ENCODE measurements at places on chromosomes 7 and 10.

GRCh38 chr7:125695626-125696025 is 766.0 kb upstream of the POT1 start:
- peak; percentile 39 for DNase-seq

- no peak for DNase-seq
Measured at GRCh38 chr7:135414850-135415439, 95.0 kb downstream of the CNOT4 start.

GRCh38 chr7:30430276-30430675 is 48.3 kb downstream of the NOD1 start:
- peak; percentile 56 for DNase-seq

DNA sequence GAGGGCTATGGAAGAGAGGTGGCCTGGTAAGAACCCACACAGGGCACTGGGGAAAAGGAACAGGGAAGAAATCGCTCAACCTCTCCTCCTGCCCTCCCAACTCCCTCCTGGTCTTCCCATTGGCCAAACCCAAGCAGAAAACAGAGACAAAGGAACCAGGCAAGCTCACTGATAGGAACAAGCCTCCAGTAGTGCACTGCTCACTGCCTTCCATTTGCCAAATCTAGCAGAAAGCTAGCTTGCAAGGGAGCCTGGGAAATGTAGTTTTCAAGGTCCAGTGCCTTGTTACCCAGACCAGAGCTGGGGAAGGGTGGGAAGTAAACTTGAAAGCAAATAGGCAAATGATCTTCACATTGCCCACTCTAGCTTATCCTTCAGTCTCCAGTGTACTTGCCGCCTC is 556.1 kb upstream of the AUTS2 start:
- no peak for DNase-seq

GRCh38 chr10:102948176-102948575 is 30.1 kb downstream of the CNNM2 start:
- no peak for DNase-seq

- no peak for DNase-seq
Measured at GRCh38 chr10:131570716-131571307, 259.3 kb upstream of the TCERG1L start.

DNA sequence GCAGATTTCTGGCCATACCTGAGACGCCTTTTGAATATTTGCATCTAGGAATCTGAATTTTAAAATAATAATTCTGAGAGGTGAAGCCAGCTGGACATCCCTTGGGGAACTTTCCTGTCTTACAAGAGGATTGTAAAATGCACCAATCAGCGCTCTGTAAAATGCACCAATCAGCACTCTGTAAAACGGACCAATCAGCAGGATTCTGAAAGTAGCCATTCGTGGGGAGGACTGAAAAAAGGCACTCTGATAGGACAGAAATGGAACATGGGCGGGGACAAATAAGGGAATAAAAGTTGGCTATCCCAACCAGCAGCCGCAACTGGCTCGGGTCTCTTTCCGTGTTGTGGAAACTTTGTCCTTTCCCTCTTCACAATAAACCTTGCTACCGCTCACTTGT is 9.9 kb downstream of the PPIF start:
- no peak for DNase-seq

DNA sequence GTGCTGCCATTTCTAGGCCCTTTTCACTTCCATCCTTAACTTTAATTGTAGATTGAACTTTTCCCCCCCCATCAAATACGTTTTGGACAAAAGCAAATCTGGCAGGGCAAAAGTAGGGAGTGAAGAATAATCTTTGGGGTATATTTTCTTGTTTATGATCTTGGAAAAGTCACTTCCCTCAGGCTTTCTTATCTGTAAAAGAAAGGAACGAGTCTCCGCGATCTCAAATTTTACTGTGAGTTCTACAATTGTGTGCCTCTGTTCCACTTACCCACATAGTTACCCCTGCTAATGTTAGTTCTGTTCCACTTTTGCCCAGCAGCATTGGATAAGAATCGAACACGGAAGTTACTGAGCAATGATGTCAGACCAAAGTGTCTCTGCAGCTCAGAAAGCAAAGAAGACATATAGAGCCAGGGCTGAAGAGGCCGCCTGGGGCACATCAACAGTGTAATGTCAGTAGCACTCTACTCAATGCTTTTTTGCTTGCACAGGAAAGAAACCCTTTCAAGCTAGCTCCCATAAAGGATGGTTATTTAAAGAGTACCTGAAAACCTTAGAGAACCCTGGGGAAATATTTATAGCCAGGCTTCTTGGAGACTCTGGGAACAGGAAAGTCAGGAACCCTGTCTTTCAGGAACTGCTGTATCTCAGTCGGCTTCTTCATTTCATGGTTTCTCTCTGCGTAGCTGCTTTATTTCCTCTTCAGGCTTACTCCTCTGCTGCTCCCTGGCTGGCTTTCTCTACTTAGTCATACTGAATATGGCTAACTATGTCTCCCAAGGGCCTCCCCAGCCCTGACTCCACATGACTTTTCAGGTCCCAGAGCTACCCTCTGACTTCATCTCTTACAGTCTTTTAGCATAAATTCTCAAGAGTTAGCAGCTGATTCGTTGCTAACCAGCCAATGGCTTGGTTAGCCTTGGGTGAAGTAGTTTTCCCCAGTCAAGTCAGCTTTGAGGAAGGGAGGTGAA is 123.7 kb upstream of the FAM3C start:
- peak; percentile 6 for DNase-seq

GRCh38 chr7:38002689-38003088 is 82.2 kb downstream of the EPDR1 start:
- DNase-seq = no peak

DNA sequence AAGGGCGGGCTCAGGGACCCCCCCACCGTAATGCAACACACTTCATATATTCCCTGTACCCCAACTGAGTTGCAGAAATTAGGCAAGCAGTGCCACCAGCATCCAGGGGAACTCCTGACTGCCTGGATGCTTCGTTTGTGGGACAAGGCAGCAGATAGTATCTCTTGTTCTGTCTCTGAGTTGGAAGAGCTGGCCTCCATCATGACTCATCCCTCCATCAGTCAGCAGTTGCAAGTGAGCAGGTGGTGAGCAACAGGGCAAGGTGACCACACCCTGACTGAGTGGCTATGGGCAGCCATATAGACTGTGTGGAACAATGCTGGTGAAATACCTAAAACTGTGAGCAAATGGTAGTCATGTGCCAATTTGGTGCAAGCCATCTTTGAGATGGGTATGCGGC is 22.8 kb upstream of the ADAMTS14 start:
- no peak for DNase-seq

- no peak for DNase-seq
Measured at GRCh38 chr10:58556516-58557165, 44.0 kb downstream of the BICC1 start.

- DNase-seq = no peak
Measured at GRCh38 chr10:80421707-80422536, 13.6 kb downstream of the PRXL2A start.

GRCh38 chr10:21593986-21594385 is 60.0 kb downstream of the MLLT10 start:
- DNase-seq = no peak

GRCh38 chr7:134891696-134892678 is 94.3 kb upstream of the AGBL3 start:
- DNase-seq = no peak

- no peak for DNase-seq
Measured at GRCh38 chr10:112886463-112886862, 63.6 kb upstream of the TCF7L2 start.

GRCh38 chr7:27173511-27173955 is 587 bp downstream of the HOXA10 start:
- DNase-seq = no peak

- DNase-seq = no peak
Measured at GRCh38 chr7:42236266-42236975, 588 bp downstream of the GLI3 start.

- no peak for DNase-seq
Measured at GRCh38 chr10:100847440-100847839, 65.3 kb upstream of the SLF2 start.

DNA sequence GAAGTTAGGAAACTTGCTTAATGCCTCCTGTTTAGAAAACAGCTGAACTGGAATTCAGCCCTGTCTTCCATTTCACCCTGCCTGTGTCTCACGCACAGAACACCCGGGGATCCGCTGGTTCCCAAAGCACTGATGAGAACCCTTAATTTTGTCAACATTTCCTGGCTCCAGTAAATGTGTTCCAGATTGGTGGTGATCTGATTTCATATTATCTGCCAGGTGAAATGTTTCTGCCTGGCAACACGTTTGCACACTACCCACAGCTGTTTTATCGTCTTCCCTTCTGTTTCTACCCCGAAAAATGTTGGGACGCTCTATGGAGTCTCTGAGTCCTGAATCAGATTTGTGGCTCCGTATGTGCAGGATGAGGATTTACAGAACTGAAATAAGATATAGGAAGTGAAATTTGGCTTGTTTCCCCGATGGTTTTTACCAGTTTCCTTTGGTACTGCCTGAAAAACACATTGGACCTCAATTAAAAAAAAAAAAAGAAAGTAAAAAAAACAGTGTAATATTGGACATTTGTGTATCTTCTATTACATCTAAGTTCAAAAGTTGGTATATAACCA is 29.0 kb downstream of the MRC1 start:
- peak; percentile 30 for DNase-seq

DNA sequence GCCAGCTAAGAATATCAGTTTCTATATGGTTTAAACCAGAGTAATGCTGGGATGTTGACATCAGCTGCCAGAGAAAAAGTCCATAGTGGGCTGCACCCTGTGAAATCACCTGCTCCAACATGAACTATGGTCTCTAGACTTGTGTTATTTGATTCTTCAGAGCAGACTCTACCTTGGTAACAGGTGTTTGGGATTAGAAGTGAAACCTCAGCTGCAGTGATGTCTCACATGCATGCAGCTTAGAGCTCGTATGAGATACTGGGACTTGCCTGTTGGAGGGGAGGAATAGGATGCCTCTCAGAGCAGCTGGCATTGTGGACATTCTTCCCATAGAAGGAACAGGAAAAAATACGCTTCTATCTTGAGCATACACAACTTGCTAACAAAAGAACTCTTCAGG is 287.1 kb upstream of the CSTF2T start:
- no peak for DNase-seq

DNA sequence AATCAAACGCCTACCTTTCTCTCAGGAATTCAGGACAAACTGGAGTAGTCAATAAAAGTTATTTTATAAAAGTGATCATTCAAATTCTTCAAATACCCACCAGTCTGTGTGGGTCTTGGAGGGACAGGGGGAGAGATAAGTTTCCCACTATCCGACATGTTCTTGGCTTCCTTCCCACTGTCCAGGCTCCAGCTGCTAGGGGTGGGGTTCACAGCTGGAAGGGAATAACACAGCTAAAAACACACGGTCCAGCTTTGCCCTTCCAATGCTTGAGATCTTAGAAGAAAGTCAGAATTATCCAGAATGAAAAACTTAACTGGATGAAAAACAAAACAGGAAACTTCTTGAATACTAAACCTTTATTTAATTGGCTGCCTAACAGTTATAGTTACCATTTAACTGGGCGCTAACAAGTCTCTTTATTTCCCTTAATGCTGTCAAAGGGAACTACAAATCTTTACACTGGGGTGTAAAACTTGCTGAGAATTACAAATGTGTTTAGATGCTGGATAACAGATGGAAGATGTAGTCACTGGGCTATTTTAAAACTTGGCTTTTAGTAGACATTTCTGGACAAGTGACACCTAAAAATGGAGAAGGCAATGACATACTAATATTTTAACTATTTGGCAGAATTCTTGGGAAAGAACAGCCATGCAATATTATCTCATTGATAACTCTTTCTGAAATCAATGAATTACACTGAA is 172.8 kb upstream of the IMMP2L start:
- no peak for DNase-seq

DNA sequence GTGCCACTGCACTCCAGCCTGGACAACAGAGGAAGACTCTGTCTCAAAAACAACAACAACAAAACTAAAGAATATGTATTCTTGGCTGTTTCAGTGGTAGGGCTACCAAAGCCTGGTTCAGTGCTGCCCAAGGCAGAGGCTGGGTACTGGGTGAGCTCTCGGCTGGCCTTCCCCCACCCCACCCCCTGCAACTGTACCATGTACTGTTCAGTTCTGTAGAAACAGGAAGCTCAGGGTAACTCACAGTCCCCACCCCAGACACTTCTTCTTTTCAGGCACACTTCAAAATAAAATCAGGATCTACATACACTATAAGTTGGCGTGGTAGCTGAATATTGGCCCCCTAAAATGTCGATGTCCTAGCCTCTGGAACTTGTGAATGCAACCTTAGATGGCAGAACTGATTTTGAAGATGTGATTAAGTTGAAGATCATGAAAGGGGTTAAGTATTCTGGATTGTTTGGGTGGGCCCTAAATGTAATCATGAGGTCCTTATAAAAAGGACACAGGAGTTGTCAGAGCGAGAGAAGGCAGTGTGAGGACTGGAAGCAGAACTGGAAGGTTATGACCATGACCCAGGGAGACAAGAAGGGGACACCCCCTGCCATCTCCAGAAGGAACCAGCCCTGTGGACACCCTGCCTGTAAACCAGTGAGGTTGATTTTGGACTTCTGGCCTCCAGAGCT is 31.2 kb downstream of the TBXAS1 start:
- peak; percentile 62 for DNase-seq

GRCh38 chr10:29124864-29125263 is 164.0 kb upstream of the LYZL1 start:
- no peak for DNase-seq
